AG04450 (cell line): ENCODE measurements at places on chromosomes 7 and 10.

GRCh38 chr7:129263168-129263567 is 38.3 kb downstream of the AHCYL2 start:
- no peak for DNase-seq

GRCh38 chr7:768881-769504 is 41.9 kb upstream of the PRKAR1B start:
- no peak for DNase-seq

DNA sequence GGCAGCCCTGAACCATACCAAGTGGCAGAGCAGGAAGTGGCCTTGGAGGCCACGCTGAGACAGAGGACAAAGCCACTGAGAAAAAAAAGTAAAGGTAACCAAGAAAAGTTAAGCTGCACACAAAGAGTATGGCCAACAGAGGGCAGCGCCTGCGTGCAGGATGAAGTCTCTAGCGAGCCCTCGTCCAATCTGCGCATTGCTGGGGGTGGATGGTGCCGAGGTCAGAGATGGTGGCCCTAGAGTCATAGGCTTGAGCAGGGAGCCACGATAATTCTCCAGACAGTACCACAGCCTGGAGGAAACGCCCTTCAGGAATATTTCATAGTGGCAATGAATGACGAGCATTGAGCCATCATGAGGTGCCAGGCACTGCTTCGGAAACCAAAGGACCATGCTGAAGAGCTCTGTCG is 9.7 kb downstream of the ATP6V0E2 start:
- no peak for DNase-seq

DNA sequence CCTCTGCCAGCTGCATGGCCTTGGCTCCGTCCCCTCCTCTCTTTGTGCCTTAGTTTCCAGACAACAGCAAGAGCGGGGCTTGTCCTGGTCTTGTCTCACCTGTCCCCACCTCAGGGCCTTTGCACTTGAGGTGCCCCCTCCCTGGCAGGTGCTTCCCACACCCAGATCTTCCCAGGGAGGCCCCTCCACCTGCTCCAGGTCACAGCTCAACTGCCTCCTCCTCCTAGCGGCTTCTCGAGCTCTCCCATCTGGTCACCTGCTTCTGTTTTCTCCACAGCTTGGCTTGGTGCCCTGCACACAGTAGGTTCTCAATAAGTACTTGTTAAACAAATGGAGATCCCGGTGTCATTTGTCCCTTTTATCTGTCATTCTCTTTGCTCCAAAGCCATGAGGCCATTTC is 64.3 kb upstream of the ZNF716 start:
- no peak for DNase-seq

GRCh38 chr7:130931423-130931822 is 197.4 kb upstream of the KLF14 start:
- DNase-seq, result no peak

GRCh38 chr10:79336276-79336675 is 11.0 kb upstream of the PPIF start:
- DNase-seq, result no peak

GRCh38 chr10:103926722-103927319 is 8.8 kb upstream of the STN1 start:
- no peak for DNase-seq

- DNase-seq, result no peak
Measured at GRCh38 chr7:46009211-46009610, 88.1 kb upstream of the IGFBP3 start.

GRCh38 chr7:34675749-34676374 is 17.8 kb downstream of the NPSR1 start:
- no peak for DNase-seq

GRCh38 chr10:121608469-121609190 is 10.4 kb upstream of the FGFR2 start:
- no peak for DNase-seq

DNA sequence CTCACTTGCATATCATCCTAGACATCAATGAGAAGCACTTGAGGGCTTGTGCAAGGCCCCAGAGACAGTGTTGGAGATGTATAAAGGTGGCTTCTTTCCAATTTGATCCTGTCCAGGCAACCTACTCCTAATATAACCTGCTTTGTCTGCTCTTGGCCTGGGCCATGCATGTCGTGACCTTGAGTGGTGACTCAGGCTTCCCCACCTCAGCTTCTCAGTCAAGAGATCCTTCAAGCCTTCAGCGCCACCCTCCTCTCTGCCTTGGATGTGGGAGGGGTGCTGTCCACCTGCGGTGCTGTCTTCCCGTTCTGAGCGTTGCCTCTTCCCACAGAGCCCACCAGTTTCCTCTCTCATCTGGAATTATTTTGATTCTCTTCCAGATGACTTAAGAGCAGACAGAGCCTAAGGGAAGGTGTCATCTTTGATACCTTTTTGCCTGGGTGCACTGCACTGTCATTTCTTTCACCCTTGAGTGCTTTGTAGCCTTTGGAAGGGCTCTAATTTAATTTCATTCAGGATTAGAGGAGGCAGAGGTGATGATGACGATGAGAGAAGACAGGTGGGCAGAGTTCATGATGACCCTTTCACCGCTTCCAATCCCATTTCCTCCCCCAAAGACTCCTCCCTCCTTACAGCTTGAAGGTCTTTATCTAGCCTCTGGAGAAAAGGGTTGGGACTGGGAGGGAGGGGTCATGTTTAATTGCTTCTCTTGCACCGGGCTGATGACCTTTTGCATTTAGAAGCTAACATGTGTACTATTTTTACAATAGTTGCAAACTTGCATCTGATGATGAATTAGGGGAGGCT is 6.9 kb downstream of the LSMEM1 start:
- no peak for DNase-seq

DNA sequence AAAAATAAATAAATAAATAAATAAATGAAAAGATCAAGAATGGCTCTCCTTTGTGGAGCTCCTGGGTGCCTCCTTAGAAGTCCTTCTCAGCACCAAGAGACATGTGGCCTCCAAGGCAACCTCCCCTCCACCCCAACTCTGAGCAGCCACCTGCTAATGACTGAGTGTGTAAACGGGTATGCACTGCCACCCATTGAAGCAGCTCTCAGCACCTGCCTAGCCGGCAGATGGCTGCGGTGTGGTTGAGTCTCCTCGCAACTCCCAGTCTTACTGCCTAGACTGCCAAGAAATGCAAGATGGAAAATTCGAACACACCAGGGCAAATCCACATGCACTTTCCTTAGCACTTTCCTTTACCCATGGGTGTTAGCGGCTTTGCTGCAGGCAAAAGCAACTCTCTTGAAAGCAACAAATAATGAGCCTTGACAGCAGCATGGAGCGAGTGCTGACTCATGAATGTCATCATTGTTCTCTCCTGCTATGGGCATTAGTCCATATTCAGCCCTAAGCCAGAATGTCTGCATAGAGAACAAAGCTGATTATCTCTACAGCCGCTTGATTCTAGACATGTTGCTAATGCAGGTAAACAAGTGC is 913.9 kb upstream of the AUTS2 start:
- no peak for DNase-seq

GRCh38 chr10:111015181-111015580 is 61.6 kb upstream of the ADRA2A start:
- DNase-seq, result no peak

DNA sequence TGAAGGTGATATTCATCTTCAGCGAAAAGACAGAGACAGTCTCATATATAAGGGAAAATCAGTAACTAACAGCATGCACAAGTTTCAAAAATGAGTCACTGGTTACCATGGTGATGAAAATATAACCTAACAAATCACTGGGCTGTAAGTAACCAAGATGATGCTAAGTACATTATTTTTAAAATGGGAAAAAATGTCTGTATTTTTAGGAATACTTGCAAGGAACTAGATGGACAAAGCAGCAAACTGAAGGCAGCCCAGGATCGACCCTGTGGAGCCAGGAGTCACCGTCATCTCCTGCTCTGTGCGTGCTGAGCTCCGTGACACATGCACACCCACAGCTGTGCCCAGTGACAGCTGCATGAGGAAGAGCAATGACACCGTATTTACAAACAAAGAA is 137.3 kb downstream of the ELMO1 start:
- DNase-seq, result no peak

GRCh38 chr10:101397140-101397539 is 43.2 kb downstream of the BTRC start:
- peak; percentile 26 for DNase-seq

DNA sequence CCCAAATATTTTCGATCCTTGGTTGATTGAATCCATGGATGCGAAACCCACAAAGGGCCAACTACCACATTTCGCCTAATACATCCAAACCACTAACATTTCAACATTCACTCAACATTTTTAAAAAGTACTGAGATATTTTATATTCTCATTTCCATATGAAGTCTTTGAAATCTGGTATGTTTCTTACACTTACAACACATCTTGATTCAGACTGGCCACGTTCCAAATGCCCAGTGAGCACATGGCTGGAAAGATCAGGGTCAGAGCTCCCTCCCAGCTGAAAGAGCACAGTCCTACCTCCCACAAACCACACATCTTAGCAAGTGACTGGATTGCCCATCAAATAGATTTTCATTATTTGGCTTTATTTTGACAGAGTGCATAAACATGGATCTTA is 18.9 kb downstream of the NCAPG2 start:
- no peak for DNase-seq

GRCh38 chr10:69538461-69538860 is 34.8 kb downstream of the NEUROG3 start:
- no peak for DNase-seq

GRCh38 chr10:98323221-98324164 is 55.5 kb upstream of the LOXL4 start:
- DNase-seq, result peak; percentile 87

DNA sequence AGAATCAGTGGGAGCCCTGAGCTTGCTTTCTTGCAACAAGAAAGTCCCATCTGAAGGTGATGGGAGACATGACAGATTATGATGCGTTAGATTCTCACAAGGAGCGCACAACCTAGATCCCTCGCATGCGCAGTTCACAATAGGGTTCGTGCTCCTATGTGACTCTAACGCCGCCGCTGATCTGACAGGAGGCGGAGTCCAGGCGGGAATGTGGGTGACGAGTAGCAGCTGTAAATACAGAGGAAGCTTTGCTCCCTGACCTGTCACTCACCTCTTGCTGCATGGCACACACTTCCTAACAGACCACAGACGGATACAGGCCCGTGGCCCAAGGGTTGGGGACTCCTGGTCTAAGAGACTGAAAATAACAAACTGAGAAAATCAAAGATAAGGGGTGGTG is 1163.4 kb upstream of the AUTS2 start:
- no peak for DNase-seq

DNA sequence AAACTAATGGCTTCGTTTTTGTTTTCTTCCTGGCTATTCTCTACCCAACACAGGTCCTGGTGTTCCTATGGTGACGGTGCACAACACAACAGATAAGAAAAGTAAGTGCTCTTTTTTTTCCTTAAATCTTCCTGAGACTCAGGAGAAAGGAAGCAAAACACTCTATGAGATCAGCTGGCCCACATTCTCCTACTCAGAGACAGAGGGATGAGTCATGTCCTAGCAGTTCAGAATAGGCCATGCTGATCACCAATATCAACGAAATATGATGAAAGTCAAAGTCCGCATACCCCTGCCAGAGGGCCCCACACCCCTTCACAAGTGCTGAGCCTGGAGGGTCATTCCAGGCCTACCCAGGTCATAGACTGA is 149.2 kb downstream of the PAXIP1 start:
- DNase-seq, result no peak

DNA sequence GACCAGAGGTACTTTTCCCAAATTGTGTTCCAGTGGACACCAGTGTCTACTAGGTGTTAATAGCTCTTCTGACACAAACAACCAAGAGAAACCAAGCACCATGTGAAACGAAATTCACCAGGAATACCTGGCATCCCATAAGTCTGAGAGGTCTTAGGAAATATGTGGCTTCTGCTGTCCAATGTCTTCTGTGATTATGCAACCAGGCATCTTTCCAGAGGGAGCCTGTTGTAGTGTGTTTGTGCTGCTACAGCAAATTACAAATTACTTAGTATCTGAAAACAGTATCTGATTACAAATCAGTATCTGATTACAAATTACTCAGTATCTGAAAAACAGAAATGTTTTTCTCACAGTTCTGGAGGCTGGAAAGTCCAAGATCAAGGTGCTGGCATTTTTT is 133.6 kb upstream of the NPVF start:
- DNase-seq, result no peak

- no peak for DNase-seq
Measured at GRCh38 chr10:3687510-3688081, 97.4 kb downstream of the KLF6 start.

- DNase-seq, result no peak
Measured at GRCh38 chr7:18638594-18639452, 143.3 kb downstream of the HDAC9 start.

DNA sequence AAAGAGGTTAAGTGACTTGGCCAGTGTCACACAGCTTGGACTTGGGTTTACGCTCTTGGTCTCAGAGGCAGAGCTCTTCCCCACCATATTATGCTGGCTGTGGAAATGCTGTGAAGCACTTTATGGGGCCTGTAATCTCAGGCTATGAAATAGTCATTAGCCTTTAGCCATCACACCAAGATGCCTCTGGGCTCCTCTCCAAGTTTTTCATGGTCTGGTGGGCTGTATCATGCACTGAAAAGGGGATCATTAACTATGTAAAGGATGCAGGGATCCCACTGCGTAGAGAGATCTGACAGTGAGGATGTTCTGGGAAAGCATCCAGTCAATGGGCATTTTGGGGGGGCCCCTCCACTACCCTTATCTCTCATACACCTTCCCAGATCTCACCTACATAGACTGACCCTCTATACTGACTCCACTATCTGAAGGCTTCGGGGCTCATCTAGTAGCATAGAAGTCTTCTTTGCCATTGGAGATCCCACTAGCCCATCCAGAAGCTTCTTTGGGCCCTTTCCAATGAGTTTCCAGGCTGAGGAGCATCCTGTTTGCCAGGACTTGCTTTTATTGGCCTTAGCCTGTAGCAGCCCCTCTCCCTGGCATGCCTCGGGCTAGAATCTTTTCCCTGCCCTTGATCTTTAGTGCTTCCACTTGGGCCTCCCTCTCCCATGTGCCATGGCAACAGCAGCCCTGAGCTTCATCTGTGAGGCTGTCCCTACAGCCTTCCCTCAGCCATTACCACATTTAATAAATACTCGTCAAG is 19.6 kb downstream of the FRMPD2 start:
- DNase-seq, result no peak

GRCh38 chr7:95840953-95841950 is 68.9 kb downstream of the DYNC1I1 start:
- DNase-seq, result no peak

- no peak for DNase-seq
Measured at GRCh38 chr10:123165445-123166072, 11.4 kb downstream of the BUB3 start.

DNA sequence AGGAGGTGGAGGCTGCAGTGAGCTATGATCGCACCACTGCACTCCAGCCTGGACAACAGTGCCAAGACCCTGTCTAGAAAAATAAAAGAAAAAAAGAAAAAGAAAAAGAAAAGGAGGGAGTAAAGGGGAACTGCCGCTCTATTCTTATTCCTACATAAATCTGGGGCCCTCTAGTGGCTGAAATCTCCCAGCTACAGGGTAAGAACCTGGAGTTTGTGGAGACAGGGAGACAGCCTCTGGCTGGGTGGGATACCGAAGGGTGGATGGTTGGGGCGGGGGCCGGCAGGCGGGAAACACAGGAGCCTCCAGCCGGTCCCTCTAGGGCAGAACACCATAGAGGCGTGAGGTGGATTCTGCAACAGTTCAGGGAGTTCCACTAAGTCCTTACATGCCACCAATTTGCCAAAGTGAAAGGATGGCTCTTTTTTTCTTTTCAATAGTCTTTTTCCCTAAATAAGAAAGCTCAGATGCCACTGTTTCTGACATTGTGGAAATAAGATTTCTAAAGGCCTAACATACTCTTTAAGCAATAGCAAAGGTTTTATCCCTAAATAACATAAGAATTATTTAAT is 117.3 kb downstream of the SVIL start:
- DNase-seq, result no peak

GRCh38 chr7:1882451-1882850 is 212.4 kb downstream of the ELFN1 start:
- DNase-seq, result no peak
